ENCODE measurements at places on chromosomes 1 and 21.

- no peak for DNase-seq
Observed at GRCh38 chr21:38255571-38256117, 1.1 kb upstream of the KCNJ15 start.

DNA sequence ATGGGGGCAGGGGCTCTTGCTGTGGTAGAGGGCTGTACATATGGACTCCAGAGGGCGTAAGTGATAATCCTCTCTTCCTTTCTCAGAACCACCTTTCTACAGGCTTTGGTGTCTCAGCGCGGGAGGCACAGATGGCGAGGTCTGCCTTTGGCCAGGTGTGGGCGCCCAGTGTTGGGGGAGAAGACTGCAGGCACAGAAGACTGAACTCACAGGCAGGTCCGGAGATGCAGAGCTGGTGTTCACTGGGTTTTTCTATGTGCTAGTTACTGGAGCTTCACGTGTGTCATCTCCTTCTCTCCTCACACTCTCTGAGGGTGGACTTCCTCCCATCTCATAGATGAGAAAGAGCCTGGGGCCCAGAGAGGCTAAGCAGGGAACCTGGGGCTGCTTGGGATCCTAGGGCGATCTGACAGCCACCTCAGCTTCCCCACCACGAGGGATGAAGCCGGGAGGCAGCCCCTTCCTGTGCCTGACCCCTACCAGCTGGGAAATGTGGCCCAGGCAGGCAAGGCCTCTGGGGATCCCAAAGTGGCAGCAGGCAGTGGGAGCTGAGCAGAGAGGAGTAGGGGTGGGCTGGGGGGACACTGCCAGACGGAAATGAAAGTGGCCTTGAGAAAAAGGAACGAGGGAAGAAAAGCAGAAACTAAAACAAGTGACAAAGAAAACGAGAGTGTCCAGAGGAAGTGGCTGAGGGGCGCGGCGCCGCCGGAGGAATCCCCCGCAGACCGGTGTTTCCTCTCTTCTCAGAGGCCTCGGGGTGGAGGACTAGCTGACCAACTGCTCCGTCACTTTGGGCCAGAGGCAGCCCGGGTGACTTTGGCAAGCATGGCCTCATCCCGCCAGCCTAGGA lies 191.6 kb downstream of the HIVEP3 start:
- DNase-seq, result no peak

DNA sequence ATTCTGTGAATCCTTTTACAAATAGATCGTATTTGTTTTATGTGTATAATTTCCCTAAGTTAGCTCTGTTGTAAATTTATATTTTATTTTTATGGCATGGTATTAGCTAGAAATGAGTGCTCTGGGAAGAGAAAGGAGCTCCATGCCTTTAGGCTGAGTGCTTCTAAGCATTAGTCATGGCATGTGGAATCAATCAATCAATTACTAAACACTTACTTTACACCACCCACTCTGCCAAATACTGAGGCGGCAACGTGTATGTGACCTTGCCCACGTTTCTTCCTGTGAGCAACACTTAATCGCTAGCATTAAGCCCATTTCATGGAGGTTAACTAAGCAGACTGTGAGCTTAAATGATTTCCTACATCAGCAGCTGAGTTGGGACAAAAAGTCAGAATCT lies 7.2 kb upstream of the BECN2 start:
- DNase-seq, result no peak

GRCh38 chr21:34865400-34866241 lies 183.5 kb downstream of the RUNX1 start:
- no peak for DNase-seq

DNA sequence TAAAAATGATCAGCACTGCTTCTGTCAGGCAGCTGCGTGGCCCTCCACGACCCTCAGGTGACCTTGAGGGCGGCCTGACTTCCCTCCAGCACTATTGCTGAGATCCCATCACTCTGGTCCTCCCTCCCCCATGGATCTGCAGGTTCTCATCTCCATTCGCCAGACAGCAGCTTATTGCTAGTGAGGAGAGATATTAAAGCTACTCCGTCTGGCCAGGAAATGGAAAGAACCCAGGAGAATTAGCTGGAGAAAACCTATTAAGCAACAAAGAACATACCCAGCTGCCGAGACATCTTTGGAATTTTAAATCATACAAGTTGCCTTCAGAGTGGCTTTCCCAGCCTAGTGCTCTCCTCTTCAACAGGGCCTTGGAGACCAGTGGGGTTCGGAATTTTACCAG lies 25.7 kb upstream of the KCNN3 start:
- no peak for DNase-seq

DNA sequence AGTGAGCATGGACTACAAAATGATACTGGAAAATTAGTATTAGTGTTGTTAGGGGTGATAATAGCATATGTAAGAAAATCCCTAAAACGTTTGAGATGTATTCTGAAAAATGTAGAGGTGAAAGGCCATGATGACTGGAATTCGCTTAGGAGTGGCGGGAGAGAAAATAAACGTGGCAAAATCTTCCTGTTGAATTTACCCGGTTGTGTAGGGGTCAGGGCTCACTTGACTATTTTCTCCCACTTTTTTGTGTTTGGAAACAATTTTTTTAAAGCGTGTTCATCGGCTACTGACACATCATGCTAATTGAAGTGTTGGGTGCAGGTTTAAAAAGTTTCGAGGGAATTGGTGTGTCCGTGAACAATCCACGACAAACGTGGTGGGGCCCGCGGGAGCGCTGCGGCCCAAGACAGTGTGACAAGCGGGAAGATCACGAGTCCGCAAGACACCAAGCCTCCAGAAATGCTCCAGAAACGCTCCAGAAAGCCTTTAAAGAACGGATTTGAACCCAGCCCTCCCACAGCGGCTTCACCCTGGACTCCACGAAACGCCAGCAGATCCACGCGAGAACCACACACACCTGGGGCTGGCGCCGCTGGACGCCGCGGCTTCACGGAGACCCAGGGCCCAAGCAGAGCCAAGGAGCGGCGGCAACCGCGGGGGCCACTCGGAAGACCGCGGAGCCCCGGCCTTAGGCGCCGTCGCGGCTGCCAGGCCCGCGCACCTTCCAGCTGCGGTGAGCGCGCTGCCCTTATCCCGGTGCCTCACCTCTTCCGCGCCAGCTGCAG lies 573 bp downstream of the PSMG1 start:
- DNase-seq, result no peak

GRCh38 chr1:19390166-19390850 lies 78.2 kb downstream of the SLC66A1 start:
- DNase-seq, result peak; percentile 25

GRCh38 chr1:96409689-96410088 lies 311.9 kb upstream of the PTBP2 start:
- no peak for DNase-seq

DNA sequence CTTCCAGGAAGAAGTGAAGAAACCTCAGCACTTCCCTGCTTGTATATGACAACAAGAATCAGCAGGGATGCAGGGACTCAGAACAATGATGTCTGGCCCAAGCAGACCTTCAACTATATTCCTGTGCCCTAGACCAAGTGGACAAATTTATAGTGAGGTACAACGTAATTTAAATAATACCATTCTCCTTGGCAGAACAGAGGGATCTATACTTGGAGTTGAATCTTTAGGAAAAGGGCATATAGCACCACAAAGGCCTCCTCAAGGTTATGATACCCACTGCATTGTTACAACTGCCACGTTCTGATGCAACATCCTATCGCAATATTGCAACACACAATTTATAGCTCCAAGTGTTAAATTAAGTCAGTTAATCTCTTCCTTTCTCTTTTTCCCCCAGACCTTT lies 29.1 kb upstream of the GFI1 start:
- no peak for DNase-seq

DNA sequence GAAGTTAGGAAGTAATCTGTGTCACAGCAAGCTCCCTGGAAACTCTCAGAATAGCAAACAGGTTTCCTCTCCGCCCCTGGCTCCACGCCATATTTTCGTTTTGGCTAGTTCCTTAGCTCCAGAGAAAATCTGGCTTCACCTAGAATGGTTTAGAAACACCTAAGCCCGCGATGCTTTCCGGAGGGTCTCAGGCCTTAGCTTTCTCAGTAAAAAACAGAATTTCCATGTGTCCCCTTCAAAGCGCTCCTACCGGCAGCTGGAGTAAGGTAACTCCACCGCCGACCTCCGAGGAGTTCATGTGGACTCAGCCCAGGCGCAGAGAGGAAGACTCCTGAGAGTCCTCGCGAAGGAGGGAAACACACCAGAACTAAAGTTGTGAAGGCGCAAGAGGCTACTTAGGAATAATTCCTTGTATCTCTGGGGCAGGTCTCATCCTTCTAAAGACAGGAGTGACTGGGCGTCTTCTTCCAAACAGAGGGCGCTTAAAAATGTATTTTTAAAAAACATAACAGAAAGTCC lies 406 bp downstream of the KIAA0040 start:
- peak; percentile 62 for DNase-seq

- DNase-seq, result no peak
Observed at GRCh38 chr1:95033843-95034242, 38.9 kb downstream of the ALG14 start.

- no peak for DNase-seq
Observed at GRCh38 chr1:244634546-244634945, 18.4 kb upstream of the DESI2 start.

DNA sequence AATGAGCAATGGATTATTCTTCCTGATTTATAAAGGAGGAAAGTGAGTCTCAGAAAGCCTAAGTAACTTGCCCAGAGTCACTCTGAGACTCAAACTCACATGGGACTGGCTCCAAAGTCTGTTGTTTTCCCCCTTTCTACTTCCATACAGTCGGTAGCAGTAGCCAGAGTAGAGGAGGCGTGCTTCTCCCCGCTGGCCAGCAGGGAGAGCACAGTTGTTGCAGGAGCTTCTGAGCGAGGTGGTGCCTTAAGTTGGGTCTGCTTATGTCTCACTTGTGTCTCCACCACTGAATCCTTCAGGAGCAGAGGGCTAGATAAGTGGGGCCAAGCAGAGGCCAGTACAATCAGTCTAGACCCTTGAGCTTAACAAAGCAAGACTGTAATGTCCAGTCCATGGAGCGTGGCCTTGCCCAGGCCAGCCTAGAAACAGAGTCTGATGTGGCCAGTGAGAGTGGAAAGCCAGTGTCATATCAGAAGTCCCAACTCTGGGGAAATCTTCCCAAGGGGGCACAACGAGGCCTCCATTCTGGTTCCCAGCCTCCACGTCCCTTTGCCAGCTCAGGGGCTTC lies 181.9 kb downstream of the ZSCAN20 start:
- no peak for DNase-seq

GRCh38 chr1:161511756-161512060 lies 6.5 kb downstream of the FCGR2A start:
- no peak for DNase-seq

GRCh38 chr1:198655459-198656121 lies 16.8 kb downstream of the PTPRC start:
- no peak for DNase-seq

DNA sequence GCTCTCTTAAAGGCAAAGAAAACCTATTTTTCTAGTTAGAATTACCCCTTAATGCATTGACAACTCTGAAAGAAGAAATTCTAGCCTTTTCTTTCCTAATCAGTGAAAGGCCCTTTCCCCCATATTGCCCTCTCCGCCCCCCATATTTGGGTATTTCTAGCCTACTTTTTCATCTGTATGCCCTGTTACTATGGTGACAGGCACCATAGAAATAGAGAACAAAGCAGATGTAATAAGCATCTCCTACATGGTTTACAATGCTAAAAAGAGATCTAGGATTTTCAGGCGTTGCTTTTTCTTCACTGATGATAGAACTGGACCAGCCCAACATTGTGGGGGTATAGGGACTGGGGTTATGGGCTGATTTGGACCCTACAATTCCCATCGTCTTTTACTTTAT lies 14.5 kb downstream of the LRRC8B start:
- no peak for DNase-seq

GRCh38 chr1:244090645-244091044 lies 39.6 kb downstream of the ZBTB18 start:
- DNase-seq, result no peak

DNA sequence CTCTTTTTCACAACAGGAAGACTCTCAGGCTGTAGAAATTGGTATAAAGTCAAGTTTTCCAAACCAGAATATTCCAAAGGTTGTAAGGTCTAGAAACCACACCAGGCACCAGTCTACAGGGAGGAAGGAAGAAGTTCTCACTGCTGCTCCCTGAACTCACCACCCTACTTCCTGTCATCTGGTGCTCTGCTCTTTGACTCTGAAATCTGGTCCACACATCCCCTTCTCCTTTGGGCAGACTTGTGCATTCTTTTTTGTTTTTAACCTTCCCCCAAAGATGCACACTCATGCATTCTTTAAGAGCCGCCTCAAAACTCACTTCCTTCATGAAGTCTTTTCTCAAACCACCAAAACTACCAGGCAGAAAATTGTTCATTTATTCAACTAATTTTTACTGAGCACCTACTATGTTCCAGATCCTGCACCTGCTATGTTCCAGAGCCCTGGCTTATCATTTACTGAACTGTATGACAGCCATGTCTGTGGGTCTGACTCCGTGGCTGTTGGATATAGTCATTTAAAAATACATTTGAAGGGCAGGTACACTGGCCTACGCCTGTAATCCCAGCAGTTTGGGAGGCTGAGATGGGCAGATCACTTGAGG lies 30.1 kb upstream of the EPS15 start:
- no peak for DNase-seq

DNA sequence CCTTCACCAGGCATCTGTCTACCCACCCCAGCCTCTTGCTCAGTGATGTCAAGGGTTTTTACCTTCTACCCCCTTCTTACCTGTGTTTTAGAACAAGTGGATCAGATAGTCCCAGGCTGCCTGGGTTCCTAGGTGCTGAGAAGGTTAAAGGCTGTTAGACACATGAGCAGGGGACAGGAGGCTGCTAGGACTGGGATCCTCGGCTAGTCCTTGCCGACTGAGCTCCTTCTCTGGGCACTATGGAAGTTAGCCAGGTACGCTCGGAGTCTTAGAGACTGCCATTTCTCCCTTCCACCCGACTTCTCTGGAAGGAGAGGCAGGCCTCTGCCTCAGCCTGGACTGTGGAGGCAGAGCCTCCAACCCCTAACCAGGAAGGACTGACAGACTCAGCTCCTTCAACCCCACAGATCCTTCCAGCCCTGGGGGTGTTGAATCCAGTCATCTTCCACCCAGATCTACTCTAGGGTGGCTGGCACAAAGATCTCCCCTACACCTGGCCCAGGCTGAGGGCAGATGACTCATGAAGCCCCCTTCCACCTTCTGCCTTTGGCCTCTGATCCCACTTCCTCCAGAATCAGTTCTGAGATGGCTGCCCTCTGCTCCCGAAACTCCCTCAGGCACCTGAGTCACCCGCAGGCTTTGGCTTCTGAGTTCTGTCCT lies at the start of gene DYNLT4:
Gene DYNLT4, minus strand, starts transcription at position 648 of the 660 bp plus-strand sequence. CDS start 683 bp downstream, outside the sequence.
- DNase-seq, result no peak

GRCh38 chr1:231519166-231519565 lies 9.3 kb upstream of the TSNAX start:
- DNase-seq, result no peak

GRCh38 chr1:91637539-91637994 lies 136.9 kb downstream of the CDC7 start:
- DNase-seq, result no peak
